ENCODE measurements at places on chromosomes 3 and 15. TPM values are rescaled to one million over a fixed set of nuclear protein-coding genes. Genes with fewer than 3 reads are reported as not detected.

RASGRP1 gene
- total RNA-seq: 0.84 TPM

ZNF385D gene
- 0.87 TPM for total RNA-seq

ADIPOQ gene
- 3.1 TPM for total RNA-seq

AGBL1 gene
- total RNA-seq: 0.22 TPM

SOX2 gene
- 0.21 TPM for total RNA-seq

GUCA1C gene
- not detected for total RNA-seq

SNX22 gene
- total RNA-seq: 0.73 TPM

LRRC28 gene
- 32.2 TPM for total RNA-seq

CLDN1 gene
- 0.59 TPM for total RNA-seq

CSPG4 gene
- 2.1 TPM for total RNA-seq

DNA sequence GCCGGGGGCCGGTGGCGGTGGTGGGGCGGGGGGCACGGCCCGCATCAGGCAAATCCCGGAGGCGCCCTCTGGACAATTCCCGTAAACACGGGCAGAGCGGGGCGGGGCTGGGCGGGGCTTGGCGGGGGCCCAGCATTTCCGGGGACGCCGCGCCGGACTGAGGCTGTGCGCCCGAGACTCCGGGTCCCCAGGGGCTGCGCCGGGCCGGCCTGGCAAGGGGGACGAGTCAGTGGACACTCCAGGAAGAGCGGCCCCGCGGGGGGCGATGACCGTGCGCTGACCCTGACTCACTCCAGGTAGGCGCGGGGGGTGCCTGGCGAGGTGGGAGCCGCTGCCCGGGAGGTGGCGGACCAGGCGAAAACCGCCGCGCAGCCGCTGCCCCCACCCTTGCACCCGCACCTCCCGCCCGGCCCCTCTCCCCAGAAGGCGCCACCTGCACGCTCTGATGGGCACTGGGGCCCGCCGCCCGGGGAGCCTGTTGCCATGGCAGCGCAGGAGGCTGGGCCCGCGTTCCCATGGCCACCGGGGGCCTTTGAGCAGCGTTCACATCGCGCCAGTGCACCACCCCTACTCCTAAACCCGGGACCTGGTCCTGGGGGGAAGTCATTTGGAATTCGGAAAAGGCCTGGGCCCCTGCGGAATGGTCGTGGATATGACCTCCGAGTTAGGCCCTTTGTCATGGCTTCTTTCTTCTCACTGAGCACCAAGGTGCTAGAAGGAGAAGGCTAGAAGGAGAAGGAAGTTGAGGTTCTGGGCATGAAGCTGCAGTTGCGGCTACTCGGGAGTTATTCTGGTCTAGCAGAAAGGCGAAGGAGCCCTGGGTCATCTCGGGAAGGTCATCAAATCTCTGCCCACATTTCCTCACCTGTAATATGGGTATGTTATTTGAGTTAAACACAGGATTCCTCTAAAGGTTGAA is 16.1 kb upstream of the SEMA4B start:
- DNase-seq: peak; percentile 81

- no peak for DNase-seq
These were observed 33.7 kb upstream of the TTBK2 start for GRCh38 chr15:42954291-42954690.

GRCh38 chr3:49498648-49499047 is 28.6 kb downstream of the DAG1 start:
- no peak for DNase-seq

DNA sequence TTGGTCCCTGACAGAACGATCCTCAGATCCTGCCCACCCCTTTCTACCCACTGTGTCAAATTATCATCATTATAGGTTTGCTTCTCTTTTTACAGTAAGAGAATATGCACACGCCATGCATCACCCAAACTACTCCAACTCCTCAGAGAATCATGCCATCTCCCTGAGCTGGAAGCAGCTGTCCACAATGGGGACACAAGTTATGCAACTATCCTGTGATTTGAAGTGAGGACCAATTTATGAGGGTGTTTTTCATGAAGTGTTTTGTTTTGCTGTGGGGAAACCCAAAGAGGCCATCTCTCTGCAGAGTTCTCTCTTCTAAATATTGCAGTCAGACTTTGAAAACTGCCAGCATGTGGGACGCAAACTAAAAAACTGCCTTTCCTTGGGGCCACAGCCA is 35.8 kb upstream of the TNFSF10 start:
- no peak for DNase-seq

- DNase-seq: no peak
These were observed 4.2 kb upstream of the FGF7 start for GRCh38 chr15:49418811-49419210.

DNA sequence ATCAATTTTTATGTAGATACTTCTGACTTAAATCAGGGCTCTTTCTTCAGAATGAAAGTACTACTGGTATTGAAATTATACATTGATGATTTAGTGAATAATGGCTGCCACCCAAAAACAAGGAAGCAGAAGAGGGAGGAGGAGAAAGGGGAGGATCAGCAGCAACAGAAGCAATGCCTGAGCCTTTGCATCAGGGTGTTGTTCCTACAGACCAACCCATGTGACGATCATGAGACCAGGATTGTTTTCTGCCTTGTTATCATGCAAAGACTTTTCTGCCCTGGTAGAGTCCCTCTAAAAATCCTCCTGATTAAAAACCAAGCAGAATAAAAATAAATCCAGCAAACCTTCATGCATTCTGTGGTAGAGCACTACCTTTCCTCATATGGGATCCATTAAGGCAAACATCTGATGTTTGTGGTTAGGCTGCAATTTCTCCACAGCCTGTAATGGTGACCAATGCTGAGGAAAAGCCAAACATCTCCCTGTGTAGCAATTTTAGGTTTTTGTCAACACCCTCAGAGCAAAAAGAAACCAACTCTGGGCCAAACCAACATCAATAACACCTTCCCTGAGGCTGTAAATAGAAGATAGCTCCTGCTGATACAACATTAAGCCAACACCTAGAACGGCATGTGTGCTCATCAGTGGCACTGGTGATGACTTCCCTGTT is 191.7 kb downstream of the ATP8B4 start:
- DNase-seq: no peak

GRCh38 chr15:86570738-86571137 is 491.1 kb downstream of the AGBL1 start:
- DNase-seq: no peak

DNA sequence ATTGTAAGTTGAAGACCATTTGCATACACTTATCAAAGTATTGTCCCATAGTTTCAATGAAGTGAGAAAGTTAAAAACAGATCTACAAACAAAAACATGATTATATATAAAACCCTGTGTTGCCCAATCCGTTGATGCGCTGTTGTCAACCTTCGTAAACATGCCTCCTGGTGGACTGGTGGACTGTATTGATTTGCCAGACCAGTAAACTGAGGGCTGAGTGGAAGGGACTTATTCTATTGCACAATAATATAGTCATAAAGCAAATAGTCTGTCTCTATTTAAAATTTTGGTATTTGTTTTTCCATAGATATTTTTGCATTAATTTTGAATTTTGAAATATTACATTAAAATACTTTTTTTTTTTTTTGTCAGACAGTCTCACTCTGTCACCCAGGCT is 102.5 kb downstream of the GAP43 start:
- no peak for DNase-seq

GRCh38 chr3:197882586-197882985 is 67.4 kb upstream of the RPL35A start:
- no peak for DNase-seq

DNA sequence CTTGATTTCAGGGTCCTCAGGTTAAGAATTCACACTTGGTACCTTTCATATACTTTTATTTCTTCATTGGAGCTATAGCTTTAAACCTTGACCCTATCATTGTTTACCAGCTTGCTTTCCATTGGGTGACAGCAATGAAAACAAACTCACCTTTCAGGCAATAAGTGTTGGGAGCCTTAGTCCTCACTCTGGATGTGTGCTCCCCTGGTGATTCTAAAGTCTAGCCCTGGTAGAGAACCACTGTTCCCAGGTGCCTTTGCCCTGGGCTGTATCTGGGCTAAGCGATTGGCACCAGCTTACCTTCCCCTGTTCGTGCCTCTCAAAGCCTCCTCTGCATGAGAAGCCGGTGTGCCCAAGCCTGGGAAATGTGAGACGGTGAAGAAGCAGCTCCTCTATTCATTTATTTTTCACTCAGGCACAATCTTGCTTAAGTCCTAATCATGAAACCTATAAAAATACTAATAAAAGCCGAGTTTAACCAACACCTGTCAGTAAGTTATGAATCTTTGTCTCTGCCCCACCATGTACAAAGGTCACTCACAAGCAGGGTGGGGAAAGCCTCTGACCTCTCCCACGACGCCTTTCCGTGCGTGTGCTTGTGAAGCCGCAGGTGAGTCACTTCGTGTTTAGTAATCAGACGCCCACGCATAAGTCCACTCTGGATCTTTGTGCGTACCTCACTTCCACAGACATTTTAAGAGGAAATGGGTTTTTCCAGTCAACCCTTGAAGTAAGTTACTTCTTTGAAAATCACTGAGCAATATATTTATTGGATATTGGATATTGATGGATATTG is 12.8 kb upstream of the ARRDC4 start:
- peak; percentile 36 for DNase-seq

DNA sequence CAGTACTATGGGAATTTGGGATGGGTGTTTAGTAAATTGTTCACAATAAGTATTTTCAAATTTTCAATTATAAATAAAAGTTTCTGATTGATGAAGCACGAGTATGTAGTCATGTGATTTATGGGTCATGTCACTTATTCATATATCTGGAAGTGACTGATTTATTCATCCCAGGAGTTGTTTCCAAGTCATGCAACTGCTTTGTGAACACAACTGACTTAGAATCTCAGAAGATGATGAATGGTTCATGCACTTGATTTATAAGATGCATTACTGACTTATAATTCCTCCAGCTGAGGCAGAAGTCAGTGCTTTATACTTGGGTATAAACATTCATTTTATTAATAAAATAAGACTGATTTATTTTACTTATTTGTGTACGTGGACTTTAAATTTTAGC is 137.8 kb upstream of the CBLB start:
- no peak for DNase-seq

DNA sequence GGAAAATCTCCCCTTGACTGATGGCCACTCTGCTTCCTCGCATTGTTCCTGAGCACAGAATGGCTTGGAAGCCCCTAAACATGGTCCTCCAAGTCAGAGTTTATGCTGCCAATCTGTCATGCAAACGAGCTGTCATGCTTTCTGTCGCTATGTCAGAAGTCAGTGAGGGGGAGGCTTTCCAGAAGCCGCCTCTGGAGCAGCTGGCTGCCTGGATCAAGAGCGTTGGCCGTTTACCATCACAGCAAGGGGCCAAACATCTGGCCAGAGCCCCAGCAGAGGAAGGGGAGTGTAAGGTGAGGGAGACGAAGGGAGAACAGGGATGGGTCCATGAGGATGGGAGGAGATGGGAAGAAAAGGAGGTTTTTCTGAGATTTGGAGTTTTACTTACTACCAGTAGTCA is 372.6 kb upstream of the NR2F2 start:
- DNase-seq: no peak

GRCh38 chr3:129276385-129276784 is 2.3 kb upstream of the HMCES start:
- DNase-seq: no peak

- DNase-seq: peak; percentile 25
These were observed 346.8 kb downstream of the CNTN3 start for GRCh38 chr3:74267588-74268184.

GRCh38 chr15:59116141-59116540 is 11.2 kb downstream of the CCNB2 start:
- no peak for DNase-seq
